ENCODE measurements at places on chromosomes 4 and X.
A peak's percentile ranks its signal among the peaks of the same experiment; 100 is the strongest.

DNA sequence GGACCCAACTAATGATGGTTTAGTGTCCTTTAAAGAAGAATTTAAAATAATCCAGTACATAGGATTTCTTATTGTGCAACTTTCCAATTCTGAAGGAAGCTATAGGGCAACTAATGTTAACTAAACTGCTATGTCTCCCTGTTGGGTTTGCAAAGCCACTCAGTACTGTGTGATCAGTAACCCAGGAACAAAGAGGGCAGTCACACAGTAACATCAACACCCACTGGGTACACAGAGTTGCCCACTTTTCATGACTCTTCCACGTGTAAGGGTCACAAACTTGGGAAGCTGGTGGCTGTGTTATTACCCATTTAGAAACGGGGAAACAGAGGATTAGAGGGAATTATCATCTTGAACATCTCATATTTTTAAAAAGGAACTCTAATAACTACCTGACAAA lies 555.0 kb upstream of the DIPK2B start:
- DNase-seq = peak; percentile 10

- DNase-seq = no peak
Observed at GRCh38 chr4:145920205-145920604, 18.4 kb downstream of the ZNF827 start.

GRCh38 chr4:35559559-35560365 lies 684.6 kb downstream of the ARAP2 start:
- DNase-seq = no peak

- DNase-seq = peak; percentile 16
Observed at GRCh38 chr4:13783800-13784411, 156.4 kb upstream of the BOD1L1 start.

GRCh38 chrX:31209005-31209628 lies 137.3 kb upstream of the FTHL17 start:
- DNase-seq = no peak
